Lower leg skin (tissue), 4 donors: ENCODE measurements at places on chromosomes 3 and 15. TPM values are rescaled to one million over a fixed set of nuclear protein-coding genes. Genes with fewer than 3 reads are reported as not detected.

The GOLGA8S gene
- total RNA-seq, result not detected

The ADIPOQ gene
- total RNA-seq, result 15.6 TPM

The FGD5 gene
- 7.0 TPM for total RNA-seq

The FANCD2OS gene
- total RNA-seq, result not detected

The ENTPD3 gene
- 6.2 TPM for total RNA-seq

The MESP1 gene
- 1.2 TPM for total RNA-seq

The ACSBG1 gene
- total RNA-seq, result 88.2 TPM

The SERINC4 gene
- total RNA-seq, result not detected

The ADGRG7 gene
- total RNA-seq, result not detected

The CCNB2 gene
- 3.3 TPM for total RNA-seq

The NANOGP8 gene
- 1.5 TPM for total RNA-seq

The LDHAL6B gene
- not detected for total RNA-seq

The TMIE gene
- 0.46 TPM for total RNA-seq

The CSPG4 gene
- 9.8 TPM for total RNA-seq

The HAUS2 gene
- total RNA-seq, result 10.0 TPM

The CORO2B gene
- 4.5 TPM for total RNA-seq

The COL6A5 gene
- not detected for total RNA-seq

The LCMT2 gene
- 8.9 TPM for total RNA-seq

The CACNA2D2 gene
- total RNA-seq, result 2.0 TPM

The SLC9C1 gene
- not detected for total RNA-seq

The SCN11A gene
- total RNA-seq, result 0.10 TPM

The DPPA2 gene
- not detected for total RNA-seq

The FBXO22 gene
- total RNA-seq, result 17.4 TPM

The GABRB3 gene
- 4.6 TPM for total RNA-seq

The RETNLB gene
- not detected for total RNA-seq

The RSL24D1 gene
- 42.6 TPM for total RNA-seq

The SNAPC5 gene
- total RNA-seq, result 17.1 TPM

The GOLGA6D gene
- 0.08 TPM for total RNA-seq

The CP gene
- total RNA-seq, result 11.0 TPM

The CADPS gene
- 2.2 TPM for total RNA-seq

The GP5 gene
- total RNA-seq, result not detected

The SST gene
- not detected for total RNA-seq

The CPNE9 gene
- 1.6 TPM for total RNA-seq

The GPR149 gene
- total RNA-seq, result not detected

The PARP6 gene
- total RNA-seq, result 52.7 TPM

The C3orf38 gene
- total RNA-seq, result 18.5 TPM

The EFCAB12 gene
- not detected for total RNA-seq

The SH3GL3 gene
- total RNA-seq, result 0.84 TPM

The LRRIQ4 gene
- total RNA-seq, result not detected

The GPR62 gene
- not detected for total RNA-seq

The LRTM1 gene
- total RNA-seq, result not detected

The CRABP1 gene
- 0.84 TPM for total RNA-seq

The PLA2G4E gene
- total RNA-seq, result 49.8 TPM

The MYZAP gene
- total RNA-seq, result 21.4 TPM

The SLC2A2 gene
- total RNA-seq, result not detected

The SLC6A11 gene
- 1.8 TPM for total RNA-seq

The RTP4 gene
- 1.3 TPM for total RNA-seq

The ZBBX gene
- not detected for total RNA-seq

The STARD9 gene
- 6.3 TPM for total RNA-seq

The CPB1 gene
- 0.69 TPM for total RNA-seq

The TIMP4 gene
- total RNA-seq, result 16.5 TPM

The IL16 gene
- total RNA-seq, result 10.9 TPM

The AP2M1 gene
- total RNA-seq, result 109 TPM

The MBD4 gene
- 19.0 TPM for total RNA-seq

The SLC38A3 gene
- not detected for total RNA-seq
